ENCODE measurements at places on chromosomes 11 and 22. TPM values are rescaled to one million over a fixed set of nuclear protein-coding genes. Genes with fewer than 3 reads are reported as not detected.

DNA sequence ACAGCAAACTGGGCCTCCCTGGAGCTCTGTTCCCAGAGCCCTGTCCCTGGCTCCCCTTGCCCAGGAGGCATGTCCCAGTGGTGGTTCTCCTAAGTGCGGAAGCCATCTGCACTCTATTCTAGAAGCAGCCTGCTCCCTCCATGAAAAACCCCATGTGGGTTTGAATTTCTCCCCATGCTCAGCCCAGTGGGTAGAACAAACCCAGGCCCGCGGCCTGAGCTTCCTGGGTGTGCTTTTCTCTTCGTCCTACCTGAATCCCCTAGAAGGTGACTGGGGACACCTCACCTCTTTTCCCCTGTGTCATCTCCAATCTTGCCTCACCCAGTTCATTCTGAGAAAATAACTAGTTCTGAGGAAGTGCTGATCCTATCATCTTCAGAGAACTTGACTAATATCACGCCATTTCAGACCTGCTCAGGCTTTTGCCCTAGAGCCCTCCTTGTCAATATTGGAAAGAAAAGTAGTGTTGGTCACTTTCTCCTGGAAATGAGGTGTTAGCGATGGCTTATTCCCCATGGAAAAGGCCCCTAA is 15.9 kb downstream of the IL10RA start:
- H3K36me3 ChIP-seq: no peaks in the 10 kb centered on the region
- no peaks in the 10 kb centered on the region for H3K27me3 ChIP-seq
- H3K4me1 ChIP-seq: no peaks in the 10 kb centered on the region
- no peak overlapping the region for H3K27ac ChIP-seq
- no peak for DNase-seq

Gene MYH9
- total RNA-seq: 288 TPM

DNA sequence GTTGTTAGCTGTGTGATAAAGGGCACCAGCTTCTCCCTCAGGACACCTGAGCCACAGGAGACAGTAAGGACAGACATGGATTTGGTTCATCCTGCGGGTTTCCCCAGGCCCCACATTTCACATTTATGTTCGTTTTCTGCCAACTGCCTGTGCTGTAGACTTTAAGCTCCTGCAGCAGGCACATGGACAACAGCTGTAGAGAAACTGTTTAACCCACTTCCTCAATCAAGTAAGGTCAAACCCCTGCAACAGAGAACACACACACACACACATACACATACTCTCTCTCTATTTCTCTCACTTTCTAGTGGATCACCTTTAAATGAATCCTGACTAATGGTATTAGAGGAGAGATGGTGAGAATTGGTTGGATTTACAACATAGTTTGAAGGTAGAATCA is 90.7 kb downstream of the C11orf87 start:
- no peak overlapping the region for H3K27ac ChIP-seq
- no peaks in the 10 kb centered on the region for H3K36me3 ChIP-seq
- H3K27me3 ChIP-seq: no peaks in the 10 kb centered on the region
- DNase-seq: no peak
- H3K4me3 ChIP-seq: no peak overlapping the region

Gene CRYAB
- 350 TPM for total RNA-seq

DNA sequence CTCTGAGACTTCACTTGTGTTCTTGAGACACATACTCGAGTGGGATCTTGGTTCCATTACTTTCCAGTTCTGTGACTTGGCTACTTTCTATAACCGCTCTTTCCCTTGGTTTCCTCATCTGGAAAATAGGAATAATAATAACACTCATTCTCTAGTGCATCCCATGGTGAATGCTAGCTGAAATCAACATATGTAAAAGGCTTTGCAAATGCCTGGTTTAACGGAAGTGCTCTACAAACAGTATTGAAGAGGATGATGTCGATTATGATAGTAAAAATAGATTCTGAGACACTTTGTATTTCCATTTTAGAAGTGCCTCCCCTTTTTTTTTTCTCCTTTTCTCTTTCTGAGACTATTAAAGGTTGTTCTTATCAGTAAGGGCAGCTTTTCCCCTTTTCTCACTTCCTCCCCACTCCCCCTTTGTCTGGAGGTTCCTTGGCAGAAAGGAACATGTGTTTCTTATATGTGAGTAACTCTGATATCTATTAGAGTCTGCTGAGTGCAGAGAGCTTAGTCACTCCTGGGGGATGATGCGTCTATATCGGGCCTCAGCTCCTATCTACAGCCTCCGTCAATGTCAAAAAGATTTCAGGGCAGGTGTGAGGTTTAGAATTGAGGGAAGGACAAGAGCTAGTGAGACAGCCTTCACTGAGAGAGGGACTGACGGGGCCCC is 489.3 kb downstream of the NTM start:
- no peak overlapping the region for H3K27ac ChIP-seq
- no peak overlapping the region for H3K4me3 ChIP-seq
- no peaks in the 10 kb centered on the region for H3K36me3 ChIP-seq
- H3K4me1 ChIP-seq: no peaks in the 10 kb centered on the region
- DNase-seq: no peak

DNA sequence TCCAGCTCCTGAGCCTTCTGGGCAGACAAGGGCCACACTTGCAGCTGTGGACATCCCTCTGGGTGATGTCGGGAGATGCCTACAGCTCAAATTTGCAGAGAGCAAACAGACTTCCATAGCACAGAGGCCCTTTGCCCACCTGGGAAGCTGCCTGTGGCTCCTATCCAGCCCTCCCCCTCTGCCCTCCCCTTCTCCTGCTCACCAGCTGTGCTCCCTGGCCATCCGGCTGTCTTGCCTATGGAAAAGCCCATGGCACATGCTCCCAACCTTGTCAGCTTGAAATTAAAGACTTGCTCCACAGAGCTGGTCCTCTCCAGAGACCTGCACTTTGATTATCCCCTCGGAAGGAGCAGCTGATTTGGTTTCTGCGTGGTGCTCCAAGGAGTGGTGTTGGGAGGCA is 118.9 kb upstream of the NECTIN1 start:
- H3K36me3 ChIP-seq: no peaks in the 10 kb centered on the region
- no peaks in the 10 kb centered on the region for H3K27me3 ChIP-seq
- no peak for DNase-seq
- no peak overlapping the region for H3K27ac ChIP-seq

Gene SNX15
- 19.3 TPM for total RNA-seq

Gene VEGFB
- total RNA-seq: 83.3 TPM

Measured in thyroid gland (tissue), 4 donors.